Spleen (tissue), 13 donors: ENCODE measurements at places on chromosomes 6 and 20.

GRCh38 chr20:13817342-13817741 lies 32.5 kb downstream of the NDUFAF5 start:
- DNase-seq = no peak

- DNase-seq = peak; percentile 52
Measured at GRCh38 chr6:169862892-169863525, 111.6 kb downstream of the ERMARD start.

- DNase-seq = no peak
Measured at GRCh38 chr20:6811262-6812035, 44.0 kb downstream of the BMP2 start.

DNA sequence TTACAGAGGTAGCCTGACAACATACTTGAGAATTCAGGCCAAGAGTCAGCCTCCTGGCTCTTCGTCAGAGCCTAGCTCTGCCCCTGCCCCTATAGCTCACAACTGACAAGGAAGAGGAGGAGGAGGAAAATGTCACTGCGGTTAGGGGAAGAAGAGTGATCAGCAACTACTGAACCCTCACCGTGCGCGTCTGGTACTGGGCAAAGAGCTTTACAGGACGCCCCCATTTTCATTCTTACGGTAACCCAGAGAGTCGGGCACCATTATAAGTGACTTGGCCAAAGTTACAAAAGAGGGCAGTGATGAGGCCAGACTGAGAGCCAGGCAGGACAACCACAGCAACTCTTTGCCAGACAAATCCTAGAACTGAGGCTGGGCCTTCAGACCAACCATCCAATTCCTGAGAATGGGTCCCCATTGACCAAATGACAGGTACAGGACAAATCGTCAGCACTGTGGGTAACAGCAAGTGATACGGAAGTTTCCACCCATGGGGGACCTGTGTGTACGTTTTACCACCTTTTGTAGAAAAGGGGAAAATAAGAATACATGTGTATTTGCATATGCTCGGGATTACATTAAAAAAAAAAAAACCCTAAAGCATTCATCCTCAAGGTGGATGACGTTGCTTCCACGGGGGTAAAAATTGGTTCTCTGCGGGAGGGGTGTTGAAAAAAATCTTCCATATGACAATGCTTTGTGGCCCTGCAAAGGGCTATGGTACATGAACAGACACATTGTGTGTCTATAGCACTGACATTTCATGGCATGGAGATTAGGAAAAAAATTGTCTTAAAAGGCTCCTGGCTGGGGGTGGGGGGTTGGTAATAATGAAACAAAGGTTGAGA lies 118.0 kb downstream of the NFATC2 start:
- DNase-seq = peak; percentile 68
